ENCODE measurements at places on chromosomes 11 and 22.

DNA sequence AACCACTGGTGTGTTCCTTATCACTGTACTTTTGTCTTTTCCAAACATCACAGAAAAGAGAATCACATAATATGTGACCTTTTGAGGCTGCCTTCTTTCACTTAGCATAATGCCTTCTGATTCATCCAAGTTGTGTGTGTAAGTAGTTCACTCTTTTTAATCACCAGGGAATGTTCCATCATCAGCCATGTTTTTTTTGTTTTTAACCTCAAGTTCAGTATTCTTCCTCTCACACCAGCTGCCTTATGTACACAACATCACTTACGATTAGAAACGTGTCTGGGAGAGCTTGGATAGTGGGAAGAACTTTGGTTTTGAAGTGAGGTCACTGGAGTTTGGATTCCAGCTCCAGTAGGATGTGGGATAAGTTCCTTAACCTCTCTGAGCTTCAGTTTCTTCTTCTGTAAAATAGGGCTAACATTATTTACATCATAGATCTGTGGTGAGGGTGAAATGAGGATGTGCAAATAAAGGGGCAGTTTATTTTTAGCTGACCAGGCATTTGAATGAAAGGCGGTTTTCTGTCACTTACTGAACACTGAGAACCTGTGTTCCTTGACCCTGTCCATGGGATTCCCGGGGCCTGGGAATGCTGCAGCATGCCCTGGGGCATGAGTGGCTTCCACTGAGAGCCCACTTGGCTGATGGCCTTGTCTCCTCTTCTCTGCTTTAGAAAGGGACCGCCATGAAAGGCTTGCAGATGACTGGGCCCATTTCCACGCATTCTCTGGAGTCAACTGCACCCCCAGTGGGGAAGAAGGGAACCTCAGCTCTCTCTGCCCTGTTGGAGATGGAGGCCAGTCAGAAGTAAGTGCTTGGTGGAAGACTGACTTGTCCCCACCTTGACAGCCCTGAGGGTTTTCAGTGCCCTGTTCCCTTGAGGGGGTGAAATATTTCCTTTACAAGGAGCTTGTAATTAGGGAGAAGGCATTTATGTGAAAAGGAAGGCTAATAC is 92.6 kb downstream of the DEPDC5 start:
- peak; percentile 93 for DNase-seq

GRCh38 chr11:67030976-67031375 is 8.0 kb downstream of the SYT12 start:
- no peak for DNase-seq

DNA sequence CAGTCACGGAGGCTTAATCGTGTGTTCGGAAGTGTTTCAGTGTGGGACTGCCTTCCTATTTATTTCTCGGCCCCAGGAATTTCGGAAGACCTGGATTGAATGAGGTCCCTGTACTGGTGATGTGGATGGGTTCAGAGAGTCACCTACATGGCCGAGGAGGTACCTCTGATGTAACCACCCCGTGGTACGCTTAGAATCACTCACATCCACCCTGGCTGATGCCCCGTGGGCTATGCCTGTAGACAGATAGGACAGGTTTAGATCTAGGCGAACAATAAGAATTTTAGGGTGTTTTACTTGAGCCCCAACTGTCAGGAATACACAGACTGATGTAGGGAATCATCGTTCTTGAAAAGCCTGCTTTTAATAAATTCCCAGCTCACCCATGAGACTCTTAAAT is 2.0 kb downstream of the MPPED1 start:
- no peak for DNase-seq

DNA sequence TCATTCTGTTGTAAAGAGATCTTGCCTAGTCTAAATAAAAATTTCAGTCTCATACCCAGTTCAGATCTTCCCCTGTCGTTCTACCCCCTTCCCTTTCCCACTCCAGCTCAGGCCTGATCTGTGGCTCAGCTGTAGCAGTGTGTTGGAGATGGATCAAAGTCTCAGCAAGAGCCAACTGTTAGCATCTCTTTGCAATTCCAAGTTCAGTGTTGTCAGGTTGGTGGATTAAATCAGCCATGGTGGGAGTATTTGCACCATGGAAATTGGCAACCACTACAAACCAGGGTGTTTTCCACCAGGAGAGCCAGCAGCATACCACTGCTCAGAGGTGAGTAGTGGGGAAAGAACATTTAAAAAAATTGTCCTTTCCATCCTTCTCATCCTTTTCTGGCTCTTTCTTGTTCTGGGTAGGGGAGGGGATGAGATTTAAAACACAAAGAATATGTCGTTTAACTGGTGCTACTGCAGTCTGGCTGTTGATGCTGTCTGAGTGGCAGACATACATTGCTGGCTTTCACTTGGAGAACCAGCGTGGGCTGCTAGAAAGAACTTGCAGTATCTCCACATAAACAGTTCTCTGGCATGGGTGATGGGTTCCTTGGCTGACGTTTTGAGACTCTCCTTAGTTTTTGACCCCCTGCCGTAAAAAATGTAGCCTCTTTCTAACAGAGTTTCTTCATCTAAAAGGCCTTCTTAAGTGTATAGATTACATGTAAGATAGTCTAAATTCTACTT is 514.1 kb downstream of the RAB38 start:
- no peak for DNase-seq

DNA sequence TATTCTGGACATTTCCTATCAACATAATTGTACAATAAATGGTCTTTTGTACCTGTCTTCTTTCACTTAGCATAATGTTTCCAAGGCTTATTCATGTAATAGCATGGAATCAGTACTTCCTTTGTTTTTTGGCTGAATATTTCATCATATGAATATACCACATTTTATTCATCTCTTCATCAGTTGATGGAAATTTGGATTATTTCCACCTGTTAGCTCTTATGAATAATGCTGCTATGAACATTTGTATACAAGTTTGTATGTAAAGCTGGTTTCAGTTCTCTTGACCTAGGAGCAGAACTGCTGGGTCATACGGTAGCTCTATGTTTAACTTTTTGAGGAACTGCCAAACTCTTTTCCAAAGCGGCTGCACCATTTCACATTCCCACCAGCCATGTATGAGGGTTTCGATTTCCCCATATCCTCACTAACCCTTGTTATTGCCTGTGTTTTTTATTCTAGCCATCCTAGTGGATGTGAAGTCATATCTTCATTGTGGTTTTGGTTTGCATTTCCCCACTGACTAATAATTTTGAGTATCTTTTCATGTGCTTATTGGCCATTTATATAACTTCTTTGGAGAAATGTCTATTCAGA is 20.9 kb downstream of the EXT2 start:
- DNase-seq, result peak; percentile 64

DNA sequence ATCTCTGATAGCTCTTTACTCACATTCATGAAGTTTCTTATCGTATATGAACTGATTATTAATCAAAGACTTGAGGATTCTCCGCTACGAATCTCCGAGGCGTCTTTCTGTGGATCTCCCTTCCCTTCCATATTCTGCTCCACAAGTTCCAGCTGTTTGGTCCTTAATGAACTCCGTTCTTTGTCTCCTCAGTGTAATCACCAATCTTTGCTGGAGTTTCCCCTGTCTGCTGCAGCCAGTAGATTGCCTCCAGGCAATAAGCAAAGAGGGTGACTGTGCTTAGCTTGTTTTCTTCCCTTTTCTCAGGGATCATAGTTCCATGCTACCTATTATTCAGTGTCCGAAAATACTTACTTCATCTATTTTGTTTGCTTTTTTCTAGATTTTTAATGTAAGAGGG is 169.6 kb upstream of the FOLH1 start:
- DNase-seq, result no peak

DNA sequence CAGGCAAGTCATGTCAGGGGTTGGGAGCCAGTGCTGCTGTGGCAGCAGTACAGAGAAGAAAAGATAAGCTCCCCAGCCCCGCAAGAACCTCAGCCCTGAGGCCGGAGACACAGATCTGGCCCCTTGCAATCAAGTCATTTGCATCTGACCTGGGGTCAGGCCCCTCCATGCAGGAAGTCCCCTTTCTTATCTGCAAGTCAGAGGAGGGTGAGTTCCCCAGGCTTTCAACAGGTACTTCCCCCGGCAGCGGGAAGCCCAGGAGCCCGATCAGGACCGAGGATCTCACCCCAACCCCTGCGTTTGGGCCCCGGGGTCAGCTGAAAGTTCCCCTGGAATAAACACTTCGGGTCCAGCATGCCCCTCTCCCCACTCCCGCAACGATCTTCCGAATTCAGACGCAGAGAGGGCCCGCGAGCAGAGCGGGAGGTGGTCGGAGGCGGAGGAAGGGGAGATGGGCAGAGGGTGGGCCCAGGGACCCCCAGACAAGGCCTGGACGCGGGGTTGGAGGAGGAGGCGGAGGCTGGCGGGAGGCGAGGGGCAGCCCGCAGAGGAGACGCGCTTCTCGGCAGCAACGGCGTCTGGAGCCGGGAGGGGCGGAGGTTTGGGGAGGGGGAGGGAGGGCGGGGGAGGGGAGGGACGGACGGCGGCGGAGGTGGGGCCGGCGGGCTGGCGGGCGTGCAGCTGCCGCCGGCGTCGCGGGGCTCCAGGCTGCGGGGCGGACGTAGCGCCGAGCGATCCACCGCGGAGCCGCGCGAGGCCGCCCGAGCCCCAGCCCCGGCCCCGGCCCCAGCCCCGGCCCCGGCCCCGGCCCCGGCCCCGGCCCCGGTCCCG is at the start of gene TSPAN18:
Gene TSPAN18, plus strand, starts transcription at position 680 of the 831 bp plus-strand sequence. CDS start 179,455 bp downstream, outside the sequence.
- no peak for DNase-seq

DNA sequence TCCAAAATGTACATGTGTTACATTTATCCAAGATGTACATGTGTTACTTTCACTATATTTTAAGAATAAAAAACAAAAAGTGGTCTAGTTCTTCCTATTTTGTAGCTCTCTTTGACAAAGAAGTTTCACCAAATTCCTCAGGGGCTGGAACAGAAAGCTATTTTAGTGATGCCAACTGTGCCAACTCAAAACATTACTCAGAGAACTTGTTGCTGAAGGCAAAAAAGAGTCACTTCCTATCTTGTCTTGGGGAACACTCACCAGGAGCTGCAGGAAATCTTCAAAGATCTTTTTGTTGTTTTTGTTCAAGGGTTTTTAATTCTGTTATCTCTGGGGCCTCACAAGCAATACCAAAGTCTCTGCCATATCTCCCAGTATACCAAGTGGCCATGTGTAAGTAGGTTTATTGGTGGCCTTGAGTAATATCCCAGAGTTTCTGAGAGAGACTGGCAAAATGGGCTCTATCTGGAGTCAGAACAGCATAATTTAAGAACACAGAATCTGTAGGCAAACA is 13.6 kb upstream of the EED start:
- no peak for DNase-seq

GRCh38 chr11:93474123-93474522 is 69.1 kb downstream of the SMCO4 start:
- DNase-seq, result no peak

GRCh38 chr11:60835534-60835846 is 6.4 kb upstream of the CCDC86 start:
- no peak for DNase-seq

DNA sequence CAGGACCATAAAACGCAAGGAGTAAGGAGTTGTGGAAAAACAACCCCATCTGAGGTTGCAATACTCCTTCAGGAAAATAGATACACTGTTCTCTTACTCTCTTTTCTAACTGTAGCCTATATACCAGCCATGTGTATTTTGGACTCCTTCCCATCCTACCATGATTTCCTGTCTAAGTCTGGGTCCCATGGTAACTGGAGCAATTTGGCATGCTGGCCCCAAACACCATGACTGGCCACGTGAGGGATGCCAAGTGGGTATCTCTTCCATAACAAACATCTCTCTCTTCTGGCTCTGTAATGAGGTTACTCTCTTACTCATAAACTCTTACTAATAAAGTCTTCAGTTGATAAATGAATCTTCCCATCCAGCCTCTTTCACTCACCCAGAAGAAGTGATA is 26.5 kb downstream of the ABTB2 start:
- peak; percentile 51 for DNase-seq

DNA sequence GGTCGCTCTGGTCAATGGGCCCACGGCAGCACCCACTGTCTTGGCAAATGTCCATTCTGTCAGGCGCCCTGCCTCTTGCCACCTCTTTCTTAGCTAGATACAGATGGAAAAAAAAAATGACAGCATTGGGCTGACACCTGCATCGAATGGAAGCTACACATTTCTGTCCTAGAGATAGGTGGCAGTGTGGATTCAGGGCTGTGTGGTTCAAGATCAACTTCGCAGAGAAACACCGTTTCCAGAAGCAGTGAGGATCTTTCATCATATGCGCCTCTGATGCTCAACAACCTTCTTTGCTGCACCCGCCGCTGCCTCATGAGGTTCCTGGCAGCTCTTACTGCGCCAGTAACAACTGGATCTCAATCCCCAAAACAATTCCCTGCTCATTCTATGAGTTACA is 236.3 kb downstream of the KIRREL3 start:
- DNase-seq, result no peak

DNA sequence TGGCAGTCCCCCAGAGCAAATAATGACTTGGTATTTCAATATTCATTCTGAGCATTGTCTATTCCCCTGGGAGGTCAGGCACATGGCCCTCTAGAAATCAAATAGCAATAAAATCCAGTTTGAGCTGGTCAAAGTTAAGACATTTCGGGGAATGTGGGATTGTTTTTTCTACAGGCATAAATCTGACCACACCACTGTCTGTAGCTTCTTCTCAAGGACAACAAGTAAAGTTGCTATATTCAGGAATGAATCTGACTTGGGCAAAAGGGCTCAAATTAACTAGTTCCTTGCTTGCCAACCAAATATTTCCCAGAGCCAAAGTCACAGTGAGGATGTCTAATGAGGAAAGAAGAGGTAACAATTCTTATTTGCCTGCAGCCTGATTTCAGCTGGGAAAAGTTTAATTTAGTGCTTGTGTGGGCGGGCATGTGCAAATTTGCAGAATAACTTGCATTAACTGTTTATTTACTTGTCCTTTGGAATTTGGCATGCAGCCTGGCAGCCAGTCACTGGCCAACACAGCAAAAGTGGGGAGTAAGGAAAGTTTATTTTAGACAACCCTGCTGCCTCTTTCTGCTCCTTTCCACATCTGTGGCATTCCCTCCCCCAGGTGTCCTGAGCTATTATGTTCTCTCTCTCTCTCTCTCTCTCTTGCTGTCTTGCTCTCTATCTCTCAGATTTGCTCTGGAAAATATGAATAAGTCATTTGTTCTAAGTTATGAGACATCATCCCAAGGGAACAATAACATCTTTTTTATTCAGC is 51.2 kb upstream of the ARHGAP20 start:
- DNase-seq, result peak; percentile 79

- DNase-seq, result no peak
Measured at GRCh38 chr11:130212431-130212961, 52.9 kb downstream of the ST14 start.

All from amniotic epithelial cell (primary cell).